Gastrocnemius medialis (tissue), 4 donors: ENCODE measurements at places on chromosomes 4 and X. TPM values are rescaled to one million over a fixed set of nuclear protein-coding genes. Genes with fewer than 3 reads are reported as not detected.

DNA sequence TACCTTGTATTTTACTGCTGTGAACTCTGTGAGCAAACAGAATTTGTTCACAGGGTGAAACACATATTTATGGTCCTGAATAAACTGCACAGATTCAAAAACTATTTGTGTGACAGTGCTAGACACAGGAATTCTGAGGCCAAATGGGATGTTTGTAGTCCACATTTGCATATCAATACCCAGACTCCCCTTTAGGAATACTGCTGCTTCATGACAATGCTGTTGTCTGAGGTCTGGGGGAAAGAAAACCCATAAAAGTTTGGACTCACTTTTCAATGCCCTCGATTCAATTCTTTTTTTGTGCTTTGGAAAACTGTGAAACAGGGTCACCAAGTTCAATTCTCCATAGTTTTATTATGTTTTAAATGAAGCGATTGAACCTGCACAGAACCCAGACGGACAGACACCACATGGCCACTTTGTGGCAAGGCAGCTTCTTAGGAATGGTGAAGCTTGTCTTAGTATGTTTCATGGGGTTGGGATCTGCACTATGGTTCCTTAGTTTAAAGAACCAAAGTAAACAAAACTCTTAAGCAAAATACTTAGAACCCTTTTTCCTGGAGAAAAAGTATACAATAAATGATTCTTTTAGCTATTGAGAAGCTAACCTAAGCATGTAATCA, 92.3 kb upstream of the MAD2L1 start:
- DNase-seq: no peak
- H3K4me3 ChIP-seq: no peak overlapping the region
- H3K27me3 ChIP-seq: no peaks in the 10 kb centered on the region
- H3K36me3 ChIP-seq: no peaks in the 10 kb centered on the region
- H3K4me1 ChIP-seq: peaks cover 7% of the 10 kb centered on the region

DNA sequence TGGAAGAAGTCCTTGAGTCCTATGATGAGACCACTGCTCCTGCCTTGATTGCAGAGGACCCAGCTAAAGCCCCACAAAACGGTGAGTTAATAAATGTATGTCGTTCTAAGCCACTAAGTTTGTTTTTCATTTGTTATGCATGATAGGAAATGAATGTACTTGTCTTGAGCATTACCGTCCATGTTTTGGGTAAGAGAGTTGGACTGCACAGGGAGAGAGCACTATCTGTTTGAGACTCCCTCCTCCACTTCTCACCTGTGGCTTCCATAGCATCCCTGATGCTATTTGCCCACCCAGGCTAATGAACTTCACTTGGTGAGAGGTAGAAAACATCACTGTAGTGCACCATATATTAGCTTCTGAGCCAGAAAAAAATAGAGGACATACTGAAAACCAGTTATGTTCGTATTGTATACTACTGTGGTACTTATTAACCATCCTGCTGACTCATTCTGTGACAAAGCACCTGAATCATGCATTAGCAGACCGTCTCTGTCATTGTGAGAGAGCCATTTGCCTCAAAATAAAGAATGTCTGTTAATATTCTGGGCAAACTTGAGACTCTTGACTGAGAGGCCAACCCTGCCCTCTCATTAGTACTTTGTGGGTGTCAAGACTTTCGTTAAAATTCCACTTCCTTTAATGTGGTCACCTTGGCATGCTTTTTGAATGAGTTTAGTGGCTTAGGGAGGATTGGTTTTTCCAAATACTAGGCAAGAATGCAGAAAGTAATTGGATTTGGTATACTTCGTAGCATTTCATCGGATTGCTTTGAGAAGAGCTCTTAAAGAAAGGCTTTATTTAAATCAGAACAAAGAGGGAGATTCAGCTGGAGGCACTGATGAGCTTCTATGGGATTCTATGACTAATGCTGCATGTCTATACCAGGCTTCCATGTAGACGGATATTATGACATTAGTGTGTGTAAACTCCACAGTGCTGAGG, 99.3 kb upstream of the GRPR start:
- no peaks in the 10 kb centered on the region for H3K27me3 ChIP-seq
- no peak for DNase-seq
- H3K4me3 ChIP-seq: no peak overlapping the region
- H3K27ac ChIP-seq: no peak overlapping the region
- no peaks in the 10 kb centered on the region for H3K36me3 ChIP-seq
- no peaks in the 10 kb centered on the region for H3K4me1 ChIP-seq

The MAGEA11 gene
- not detected for total RNA-seq

- no peaks in the 10 kb centered on the region for H3K4me1 ChIP-seq
- H3K27me3 ChIP-seq: no peaks in the 10 kb centered on the region
- no peak overlapping the region for H3K27ac ChIP-seq
- no peaks in the 10 kb centered on the region for H3K36me3 ChIP-seq
- no peak overlapping the region for H3K4me3 ChIP-seq
Measured at GRCh38 chr4:187744911-187745310, 250.7 kb upstream of the ZFP42 start.

DNA sequence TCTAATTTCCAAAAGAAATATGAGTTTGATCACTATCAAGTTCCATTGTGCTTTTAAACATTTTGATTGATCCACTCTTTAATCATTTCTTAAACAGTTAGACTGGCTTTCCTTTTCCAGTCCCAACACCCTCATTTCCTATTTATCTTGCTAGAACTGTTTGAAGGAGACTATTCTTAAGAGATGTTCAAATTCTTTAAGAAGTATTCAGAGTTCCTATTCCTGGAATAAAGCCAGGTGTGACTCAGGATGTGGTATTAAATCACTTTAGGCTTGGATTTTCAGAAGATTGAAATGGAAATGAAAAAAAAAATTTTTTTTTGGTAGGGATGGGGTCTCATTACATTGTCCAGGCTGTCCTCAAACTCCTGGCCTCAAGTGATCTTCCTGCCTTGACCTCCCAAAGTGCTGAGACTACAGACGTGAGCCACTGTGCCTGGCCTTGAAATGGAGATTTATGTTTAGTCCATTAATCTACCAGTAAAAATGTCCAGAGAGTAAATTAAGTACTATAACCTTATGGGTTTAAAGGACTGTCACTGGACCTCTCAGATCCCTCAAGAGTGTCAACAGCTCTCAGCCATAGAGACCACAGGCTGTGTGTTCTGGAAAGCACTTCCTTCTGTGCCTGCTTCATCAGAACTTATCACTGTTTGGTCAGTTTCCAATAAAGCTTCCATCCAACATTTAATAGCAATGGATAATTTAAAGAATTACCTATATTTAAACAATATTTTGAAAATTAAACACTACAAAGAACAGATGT, 90.7 kb downstream of the CDS1 start:
- no peaks in the 10 kb centered on the region for H3K4me1 ChIP-seq
- H3K27ac ChIP-seq: no peak overlapping the region
- H3K4me3 ChIP-seq: no peak overlapping the region
- H3K36me3 ChIP-seq: peaks cover 80% of the 10 kb centered on the region
- no peaks in the 10 kb centered on the region for H3K27me3 ChIP-seq

The TMPRSS11A gene
- not detected for total RNA-seq

The SLITRK4 gene
- total RNA-seq: 23.9 TPM

DNA sequence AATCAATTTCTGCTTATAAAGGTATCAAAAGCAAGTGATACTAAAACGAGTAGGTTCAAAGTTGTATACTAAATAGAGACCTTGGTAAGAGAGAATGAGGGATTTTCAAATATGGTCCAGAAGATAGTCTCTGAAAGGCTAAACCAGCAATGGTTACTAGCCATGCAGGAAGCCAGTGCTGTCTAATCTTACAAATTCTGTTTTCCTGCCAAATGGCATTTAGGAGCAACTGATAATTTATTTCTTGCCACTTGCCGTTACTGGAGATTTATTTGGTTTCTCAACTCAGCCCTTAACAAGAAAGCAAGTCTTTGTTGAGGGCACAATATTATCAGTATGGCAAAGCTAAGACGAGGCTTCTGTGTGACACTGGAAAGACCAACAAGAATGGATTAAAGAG, 47.2 kb downstream of the MAP7D3 start:
- H3K27me3 ChIP-seq: no peaks in the 10 kb centered on the region
- no peak for DNase-seq
- no peak overlapping the region for H3K4me3 ChIP-seq

DNA sequence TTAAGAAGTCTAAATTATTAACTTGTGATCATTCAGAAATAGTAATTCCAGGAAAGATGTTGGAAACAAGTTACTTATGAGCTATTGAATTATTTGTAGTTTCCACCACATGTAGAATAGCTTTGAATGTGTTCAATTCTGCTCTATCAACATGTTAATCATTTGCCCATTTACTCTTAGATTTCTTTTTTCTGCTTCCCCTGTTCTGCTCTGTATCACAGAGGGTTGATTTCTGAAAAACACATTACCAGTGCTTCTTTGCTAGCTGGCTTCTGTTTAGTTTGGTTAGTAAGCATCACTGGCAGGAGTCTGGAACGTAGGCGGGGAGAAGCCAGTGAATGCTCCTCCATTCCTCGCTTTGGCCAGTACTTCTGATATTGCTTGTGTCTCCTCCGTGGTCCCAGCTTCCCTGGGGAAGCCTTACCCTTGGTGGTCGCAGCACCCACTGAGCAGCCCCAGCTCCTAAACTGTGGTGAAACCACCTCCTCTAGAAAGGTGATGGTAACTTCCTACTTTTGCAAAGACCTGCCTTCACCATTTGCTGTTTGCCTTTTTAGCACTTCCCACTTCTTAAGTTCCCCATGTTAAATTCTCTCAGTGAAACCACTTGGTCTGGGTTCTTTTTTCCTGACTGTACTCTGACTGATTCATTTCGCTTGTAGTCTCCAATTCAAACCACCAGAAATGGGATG, 40.3 kb upstream of the GALNT7 start:
- H3K27me3 ChIP-seq: no peaks in the 10 kb centered on the region
- no peaks in the 10 kb centered on the region for H3K36me3 ChIP-seq
- no peaks in the 10 kb centered on the region for H3K4me1 ChIP-seq
- no peak overlapping the region for H3K27ac ChIP-seq
- no peak overlapping the region for H3K4me3 ChIP-seq

The PNCK gene
- total RNA-seq: 0.98 TPM

The RXFP1 gene
- total RNA-seq: not detected

The SPACA5 gene
- not detected for total RNA-seq

The CORIN gene
- 0.49 TPM for total RNA-seq

DNA sequence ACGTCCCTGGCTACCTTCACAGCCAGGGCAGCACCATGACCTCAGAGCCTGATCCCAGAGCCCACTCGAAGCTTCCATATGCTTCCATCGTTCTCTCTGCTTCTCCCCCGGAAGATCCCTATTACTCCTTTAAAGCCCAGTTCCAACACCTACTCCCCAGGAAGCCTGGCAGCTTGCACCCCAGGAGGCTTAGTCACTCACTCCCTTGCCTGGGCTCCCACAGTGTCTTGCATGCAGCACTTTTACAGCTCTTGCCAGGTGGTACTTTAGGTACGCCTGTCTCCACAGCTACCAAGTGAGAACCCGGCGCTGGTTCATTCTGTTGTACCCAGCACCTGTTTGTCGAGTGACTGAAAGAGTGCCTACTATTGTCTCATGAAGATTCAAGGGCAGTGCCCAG, 24.5 kb upstream of the MAMLD1 start:
- DNase-seq: no peak
- no peaks in the 10 kb centered on the region for H3K27me3 ChIP-seq
- no peaks in the 10 kb centered on the region for H3K4me1 ChIP-seq
- no peak overlapping the region for H3K27ac ChIP-seq
- no peaks in the 10 kb centered on the region for H3K36me3 ChIP-seq
- no peak overlapping the region for H3K4me3 ChIP-seq

- H3K4me1 ChIP-seq: no peaks in the 10 kb centered on the region
- no peak overlapping the region for H3K4me3 ChIP-seq
- H3K27me3 ChIP-seq: no peaks in the 10 kb centered on the region
- DNase-seq: no peak
- H3K27ac ChIP-seq: no peak overlapping the region
Measured at GRCh38 chrX:119407681-119408080, 8.5 kb downstream of the SLC25A43 start.

The DDX60 gene
- 1.6 TPM for total RNA-seq

DNA sequence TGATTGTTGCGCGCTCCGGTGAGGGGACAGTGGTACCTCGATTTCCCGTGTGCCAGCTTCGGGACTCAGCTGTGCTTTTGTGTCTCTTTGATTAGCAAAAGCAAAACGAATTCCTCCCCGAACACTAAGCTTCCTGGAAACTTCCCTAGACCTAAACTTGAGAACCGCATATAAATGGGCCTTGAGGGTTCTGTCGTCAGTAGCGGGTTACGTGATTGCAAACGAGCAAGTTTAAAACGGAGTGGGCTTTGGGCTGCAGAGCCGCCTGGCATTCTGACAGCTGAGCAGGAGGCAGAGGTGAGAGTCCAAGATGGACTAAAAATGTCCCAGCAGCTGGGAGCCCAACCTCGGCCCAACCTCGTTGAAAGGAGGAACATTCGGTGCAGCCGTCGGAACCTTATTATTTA, 1.2 kb upstream of the TAPT1 start:
- H3K27me3 ChIP-seq: no peaks in the 10 kb centered on the region
- peaks cover 53% of the 10 kb centered on the region for H3K4me1 ChIP-seq
- peak overlapping the region; percentile 96 for H3K27ac ChIP-seq
- no peaks in the 10 kb centered on the region for H3K36me3 ChIP-seq
- DNase-seq: peak; percentile 37

GRCh38 chr4:38574559-38575333, 89.3 kb upstream of the KLF3 start:
- peak overlapping the region; percentile 30 for H3K4me3 ChIP-seq
- H3K27ac ChIP-seq: peak overlapping the region; percentile 82
- H3K27me3 ChIP-seq: no peaks in the 10 kb centered on the region
- no peaks in the 10 kb centered on the region for H3K36me3 ChIP-seq

GRCh38 chr4:157886645-157887044, 286.2 kb downstream of the GASK1B start:
- no peaks in the 10 kb centered on the region for H3K27me3 ChIP-seq
- no peaks in the 10 kb centered on the region for H3K4me1 ChIP-seq
- H3K36me3 ChIP-seq: no peaks in the 10 kb centered on the region
- no peak overlapping the region for H3K27ac ChIP-seq
- no peak for DNase-seq
- no peak overlapping the region for H3K4me3 ChIP-seq

The SPANXN2 gene
- total RNA-seq: not detected
